Prostate gland (tissue), 2 donors: ENCODE measurements at places on chromosomes 16 and 17. TPM values are rescaled to one million over a fixed set of nuclear protein-coding genes. Genes with fewer than 3 reads are reported as not detected.

DNA sequence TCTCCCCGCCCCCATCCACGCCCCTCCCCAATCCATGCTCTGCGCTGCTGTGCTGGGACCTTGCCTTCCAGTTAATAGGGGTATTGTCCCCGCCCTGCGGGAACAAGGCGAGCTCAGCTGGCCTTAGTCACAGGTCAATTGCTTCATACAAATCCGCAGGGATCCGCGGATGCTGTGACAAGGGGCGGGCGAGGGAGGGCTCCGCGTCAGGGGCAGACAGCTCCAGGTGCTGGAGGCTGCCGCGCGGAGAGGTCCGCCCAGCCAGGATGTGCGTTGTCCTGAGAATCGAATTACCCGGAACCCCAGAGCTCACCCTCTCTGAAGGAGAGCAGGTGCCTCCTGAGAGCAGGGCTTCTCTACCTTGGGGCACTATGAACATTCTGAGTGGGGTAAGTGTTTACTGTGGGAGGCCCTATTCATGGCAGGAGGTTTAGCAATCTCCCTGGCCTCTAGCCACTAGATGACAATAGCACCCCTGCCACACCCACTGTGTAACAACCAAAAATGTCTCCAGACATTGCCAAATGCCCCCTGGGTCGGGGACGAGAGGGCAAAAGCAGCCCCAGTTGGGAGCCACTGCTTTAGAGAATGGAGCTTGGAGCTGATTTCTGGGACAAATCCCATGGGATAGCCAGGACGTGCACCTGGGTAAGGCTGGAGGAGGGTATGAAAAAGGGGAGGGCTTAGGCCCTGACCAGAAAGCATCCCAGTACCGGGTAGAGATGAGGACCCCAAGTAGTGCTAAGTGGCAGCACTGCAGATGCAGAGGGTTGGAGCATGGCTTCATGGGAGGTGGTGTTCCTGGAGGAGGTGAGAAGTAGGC lies 138.2 kb downstream of the CYLD start:
- DNase-seq = no peak

SPNS1 gene
- total RNA-seq = 57.4 TPM

NHERF1 gene
- total RNA-seq = 84.1 TPM

GRCh38 chr16:46886764-46887523 lies 2.8 kb downstream of the GPT2 start:
- no peak for DNase-seq

CDH3 gene
- 98.5 TPM for total RNA-seq

AGRP gene
- total RNA-seq = not detected

CXCL16 gene
- 27.9 TPM for total RNA-seq

DNA sequence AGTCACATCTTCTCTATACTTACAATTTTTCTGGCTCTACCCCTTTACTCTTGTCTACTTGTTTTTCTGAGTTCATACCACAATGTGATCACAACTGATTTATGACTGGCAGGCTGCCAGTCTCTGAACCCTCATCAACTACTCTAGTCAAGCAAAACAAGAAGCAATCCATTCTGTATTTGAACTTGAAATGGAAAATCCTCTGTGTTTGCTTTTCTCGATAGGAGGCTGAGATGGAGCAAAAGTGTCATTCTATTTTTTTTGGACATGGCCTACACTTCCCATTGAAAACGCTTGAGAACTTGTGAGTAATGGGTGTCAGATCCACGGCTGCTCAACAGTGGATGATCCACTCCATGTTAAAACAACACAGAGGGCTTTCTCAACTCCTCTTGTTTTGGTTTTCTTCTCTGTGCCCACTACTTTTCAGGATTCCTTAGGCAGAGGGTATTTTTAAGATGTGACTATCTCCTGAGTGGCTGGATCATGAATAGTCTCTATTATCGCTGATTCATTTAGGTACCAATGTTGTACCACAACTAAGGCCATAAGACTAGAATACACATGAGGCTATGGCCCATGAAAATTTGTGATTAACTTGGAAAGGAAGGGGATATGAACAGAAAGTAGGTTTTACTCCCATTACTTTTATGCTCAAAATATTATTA lies 11.7 kb downstream of the TMEM100 start:
- no peak for DNase-seq

ASPA gene
- total RNA-seq = 0.46 TPM

DNA sequence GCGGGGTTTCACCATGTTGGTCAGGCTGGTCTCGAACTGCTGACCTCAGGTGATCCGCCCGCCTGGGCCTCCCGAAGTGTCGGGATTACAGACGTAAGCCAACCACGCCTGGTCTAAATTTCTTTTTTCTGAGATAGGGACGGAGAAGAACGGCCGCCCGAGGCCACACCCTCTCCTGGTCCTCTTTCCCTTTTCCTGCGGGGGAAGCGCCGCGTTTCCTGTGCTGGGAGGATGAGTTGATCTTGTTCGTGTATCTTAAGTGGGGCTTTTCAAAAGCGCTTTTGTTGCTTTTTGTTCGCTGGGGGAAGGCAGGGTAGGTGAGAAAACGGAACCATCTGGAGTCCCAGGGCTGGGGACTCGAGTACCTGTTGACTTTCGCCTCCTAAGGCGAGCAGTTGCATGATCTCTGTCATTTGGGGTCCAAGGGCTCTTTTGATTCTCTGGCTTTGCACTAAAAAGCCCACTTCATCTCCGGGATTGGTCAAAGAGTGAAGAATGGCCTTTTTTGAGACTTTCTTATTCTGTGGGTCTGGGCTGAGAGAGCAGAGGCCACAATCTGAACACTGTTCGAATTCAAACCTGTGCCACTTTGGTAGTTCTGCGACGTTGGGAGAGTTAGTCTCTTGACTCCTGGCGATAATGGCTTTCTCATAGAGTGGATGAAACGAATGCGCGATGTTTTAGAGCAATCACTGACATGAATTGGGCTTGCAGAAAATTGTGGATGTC lies 1.3 kb downstream of the FUS start:
- no peak for DNase-seq

SLC4A1 gene
- 0.51 TPM for total RNA-seq

DNA sequence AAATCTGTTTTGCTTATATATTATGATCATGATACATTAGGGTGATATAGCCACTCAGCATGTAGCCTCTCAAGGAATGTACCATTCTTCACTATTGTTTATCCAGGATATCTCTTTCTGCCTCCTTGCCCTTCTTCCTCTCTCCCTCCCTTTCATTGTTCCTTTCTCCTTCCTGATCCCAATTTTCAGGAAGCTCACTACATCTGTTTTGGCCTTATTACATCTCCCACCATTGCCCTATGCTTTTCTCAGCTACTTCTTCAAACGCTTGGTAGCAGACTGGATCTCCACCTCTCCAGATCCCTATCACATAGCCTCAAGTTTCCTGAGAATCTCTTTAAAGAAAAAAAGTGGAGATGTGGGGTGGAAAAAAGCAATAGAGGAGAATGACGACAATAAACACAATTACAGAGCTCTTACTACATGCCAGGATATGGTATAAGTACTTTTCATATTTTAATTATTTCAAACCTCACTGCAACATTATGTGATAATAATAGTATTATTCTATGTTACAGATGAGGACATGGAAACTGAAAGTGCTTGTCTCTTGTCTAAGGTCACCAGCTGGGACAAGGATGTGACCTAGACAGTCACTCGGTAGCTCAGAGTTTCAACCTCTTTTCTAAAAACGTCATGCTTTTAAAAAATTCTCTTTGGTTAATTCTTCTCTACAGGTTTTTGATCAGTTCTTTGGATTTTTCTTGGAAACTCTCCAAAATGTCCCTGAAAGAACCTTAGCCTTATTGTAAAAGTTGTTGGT lies 959.1 kb downstream of the CDH11 start:
- DNase-seq = no peak

- no peak for DNase-seq
Observed at GRCh38 chr16:12551946-12552345, 251.7 kb downstream of the CPPED1 start.

DNA sequence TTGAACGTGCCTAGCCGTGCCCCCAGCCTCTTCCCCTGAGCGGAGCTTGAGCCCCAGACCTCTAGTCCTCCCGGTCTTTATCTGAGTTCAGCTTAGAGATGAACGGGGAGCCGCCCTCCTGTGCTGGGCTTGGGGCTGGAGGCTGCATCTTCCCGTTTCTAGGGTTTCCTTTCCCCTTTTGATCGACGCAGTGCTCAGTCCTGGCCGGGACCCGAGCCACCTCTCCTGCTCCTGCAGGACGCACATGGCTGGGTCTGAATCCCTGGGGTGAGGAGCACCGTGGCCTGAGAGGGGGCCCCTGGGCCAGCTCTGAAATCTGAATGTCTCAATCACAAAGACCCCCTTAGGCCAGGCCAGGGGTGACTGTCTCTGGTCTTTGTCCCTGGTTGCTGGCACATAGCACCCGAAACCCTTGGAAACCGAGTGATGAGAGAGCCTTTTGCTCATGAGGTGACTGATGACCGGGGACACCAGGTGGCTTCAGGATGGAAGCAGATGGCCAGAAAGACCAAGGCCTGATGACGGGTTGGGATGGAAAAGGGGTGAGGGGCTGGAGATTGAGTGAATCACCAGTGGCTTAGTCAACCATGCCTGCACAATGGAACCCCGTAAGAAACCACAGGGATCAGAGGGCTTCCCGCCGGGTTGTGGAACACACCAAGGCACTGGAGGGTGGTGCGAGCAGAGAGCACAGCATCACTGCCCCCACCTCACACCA lies 724 bp downstream of the GAA start:
- DNase-seq = no peak

RAB37 gene
- 2.2 TPM for total RNA-seq

GRCh38 chr17:40615841-40616476 lies 31.7 kb downstream of the SMARCE1 start:
- DNase-seq = no peak

DNA sequence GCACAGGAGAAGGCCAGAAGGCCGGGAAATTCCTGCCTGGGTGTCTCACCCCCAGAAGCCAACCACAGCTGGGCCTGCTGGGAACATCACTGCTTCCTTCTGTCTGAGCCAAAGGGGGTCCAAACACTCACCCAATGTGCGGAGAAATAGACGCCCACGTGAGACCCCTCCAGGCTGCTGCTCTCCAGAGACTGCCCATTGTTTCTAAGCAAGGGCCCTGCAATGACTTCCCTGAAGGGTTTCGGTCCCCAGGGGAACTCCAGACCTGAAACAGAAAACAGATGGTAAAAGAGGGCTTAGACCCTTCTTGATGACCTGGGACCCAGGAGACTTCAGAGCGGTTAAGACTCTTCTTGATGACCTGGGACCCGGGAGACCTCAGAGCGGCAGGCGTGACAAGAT lies 41.3 kb downstream of the MRM3 start:
- no peak for DNase-seq

GRCh38 chr16:73418051-73418450 lies 370.1 kb upstream of the ZFHX3 start:
- DNase-seq = no peak

DNA sequence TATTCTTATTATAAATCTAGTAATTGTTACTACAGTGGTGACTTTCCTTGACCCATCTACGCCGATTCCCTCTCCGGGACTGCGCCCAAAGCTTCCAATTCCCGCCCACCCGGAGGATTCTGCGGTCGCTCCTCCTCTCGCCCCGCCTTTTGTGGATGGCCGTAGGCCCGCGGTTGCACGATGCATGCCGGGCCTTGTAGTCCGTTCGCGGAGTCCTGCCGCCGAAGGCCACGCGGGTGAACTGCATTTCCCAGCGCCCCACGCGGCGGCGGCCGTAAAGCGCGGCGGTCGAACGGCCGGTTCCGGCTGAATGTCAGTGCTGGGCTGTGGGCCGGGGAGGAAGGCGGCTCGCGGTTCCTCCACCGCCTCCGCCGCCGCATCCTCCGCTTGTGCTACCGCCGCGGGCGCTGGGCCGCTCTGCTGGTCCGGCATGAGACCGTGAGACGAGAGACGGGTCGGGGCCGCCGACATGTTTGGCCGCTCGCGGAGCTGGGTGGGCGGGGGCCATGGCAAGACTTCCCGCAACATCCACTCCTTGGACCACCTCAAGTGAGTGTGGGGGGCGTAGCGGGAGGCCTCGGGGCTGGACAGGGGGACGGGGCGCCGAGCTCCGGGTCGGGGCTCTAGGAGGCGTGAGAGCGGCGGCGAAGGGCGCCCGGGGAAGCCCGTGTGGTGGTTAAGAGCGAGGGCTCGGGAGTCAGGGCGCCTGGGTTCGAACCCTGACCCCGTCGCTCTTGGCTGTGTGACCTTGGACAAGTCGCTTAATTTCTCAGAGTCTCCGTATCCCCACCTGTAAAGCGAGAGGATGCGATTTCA lies at the start of gene CLEC16A:
Gene CLEC16A (plus strand): TSS at position 316 of the 816 bp plus-strand sequence. CDS start 154 bp downstream, at position 470.
- peak; percentile 96 for DNase-seq

DNA sequence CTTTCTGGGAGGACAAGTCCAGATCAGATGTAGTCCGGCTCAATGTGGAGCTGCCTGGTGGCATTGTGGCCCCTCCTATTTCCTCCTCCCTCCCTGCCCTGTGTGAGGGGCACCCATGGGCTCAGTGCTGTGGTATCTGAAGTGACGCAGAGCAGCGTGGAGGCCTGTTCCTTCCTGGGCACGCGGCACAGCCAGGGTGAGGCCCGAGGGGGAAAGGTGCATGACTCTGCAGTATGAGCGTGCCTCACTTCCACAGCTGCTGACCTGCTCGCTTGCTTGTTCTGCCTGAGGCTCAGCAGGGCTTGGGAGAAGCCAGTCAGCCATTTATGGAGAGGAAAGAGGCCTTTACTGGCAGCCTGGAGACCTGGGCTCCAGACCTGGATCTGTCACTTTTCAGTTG lies 11.7 kb downstream of the TMEM238L start:
- no peak for DNase-seq

PYDC1 gene
- not detected for total RNA-seq

ARHGAP23 gene
- 27.3 TPM for total RNA-seq

PCGF2 gene
- 17.8 TPM for total RNA-seq

GRCh38 chr16:27245276-27246172 lies 23.0 kb downstream of the NSMCE1 start:
- no peak for DNase-seq

GRCh38 chr16:15041271-15042004 lies 14.4 kb downstream of the NTAN1 start:
- DNase-seq = peak; percentile 78

DNA sequence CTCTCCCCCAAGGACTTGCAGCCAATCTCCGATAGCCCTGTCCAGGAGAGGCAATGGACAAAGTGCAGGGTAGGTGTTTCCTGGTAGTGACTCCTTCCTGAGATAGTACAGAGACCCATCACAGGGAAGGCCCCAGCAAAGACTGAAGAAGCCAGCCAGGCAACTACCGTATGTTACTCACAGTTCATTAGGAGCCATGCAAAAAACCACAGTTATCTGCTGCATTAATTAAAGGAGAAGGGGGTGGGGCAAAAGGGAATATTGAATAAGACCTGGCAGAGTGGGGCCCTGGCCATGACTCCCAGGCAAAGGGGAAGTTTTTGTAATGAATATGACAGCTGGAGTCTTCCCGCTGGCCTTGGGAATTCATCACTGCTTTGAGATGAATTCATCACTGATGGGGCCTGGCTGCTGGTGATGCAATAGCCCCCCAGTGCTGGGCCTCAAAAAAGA lies 2.5 kb upstream of the SLC13A2 start:
- no peak for DNase-seq

DNA sequence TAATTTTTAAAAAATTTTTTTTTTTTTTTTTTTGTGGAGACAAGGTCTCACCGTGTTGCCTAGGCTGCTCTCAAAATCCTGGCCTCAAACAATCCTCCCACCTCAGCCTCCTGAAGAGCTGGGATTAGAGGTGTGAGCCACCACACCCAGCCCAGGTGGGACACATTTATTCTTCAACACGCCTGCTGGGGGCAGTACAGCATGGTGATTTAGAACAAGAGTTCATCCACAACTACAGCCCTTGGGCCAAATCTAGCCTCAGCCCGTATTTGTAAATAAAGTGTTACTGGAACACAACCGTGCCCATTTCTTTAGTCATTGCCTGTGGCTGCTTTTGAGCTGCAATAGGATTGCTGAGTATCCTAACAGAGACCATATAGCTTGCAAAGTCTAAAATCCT lies 92.8 kb downstream of the KATNIP start:
- no peak for DNase-seq

GRCh38 chr17:78608122-78608803 lies 31.1 kb upstream of the DNAH17 start:
- no peak for DNase-seq

GRCh38 chr16:23408823-23409298 lies 44.1 kb downstream of the COG7 start:
- DNase-seq = peak; percentile 41
